ENCODE measurements at places on chromosomes 5 and 9. TPM values are rescaled to one million over a fixed set of nuclear protein-coding genes. Genes with fewer than 3 reads are reported as not detected.
A peak's percentile ranks its signal among the peaks of the same experiment; 100 is the strongest.

GKAP1 gene
- total RNA-seq: 2.6 TPM

DNA sequence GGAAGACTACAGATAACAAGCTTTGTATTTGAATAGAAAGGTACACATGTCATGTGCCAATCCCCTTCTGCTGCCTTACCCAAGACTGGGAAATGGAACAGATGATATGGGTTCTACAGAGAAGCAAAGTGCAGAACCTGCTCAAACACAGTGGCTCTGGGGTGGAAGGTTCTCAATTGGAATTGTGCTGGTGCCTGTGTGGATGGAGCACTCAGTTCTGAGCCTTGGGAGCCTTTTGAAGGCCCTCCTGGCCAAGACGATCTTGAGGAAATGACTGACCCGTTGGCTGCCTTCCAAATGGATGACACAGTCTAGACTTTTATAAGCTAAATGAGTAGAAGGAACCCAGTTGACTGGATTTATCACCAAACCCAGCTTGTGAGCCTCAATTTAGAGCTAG lies 4.2 kb upstream of the PRSS3 start:
- peak; percentile 87 for DNase-seq

ZNF462 gene
- total RNA-seq: 21.2 TPM

GRCh38 chr5:126723643-126724042 lies 53.3 kb upstream of the LMNB1 start:
- no peak for DNase-seq

- no peak for DNase-seq
Observed at GRCh38 chr5:76152161-76152560, 69.0 kb downstream of the SV2C start.

GRCh38 chr5:14724633-14725032 lies 60.1 kb downstream of the OTULIN start:
- no peak for DNase-seq

- no peak for DNase-seq
Observed at GRCh38 chr9:72012646-72013045, 47.8 kb downstream of the C9orf57 start.

DNA sequence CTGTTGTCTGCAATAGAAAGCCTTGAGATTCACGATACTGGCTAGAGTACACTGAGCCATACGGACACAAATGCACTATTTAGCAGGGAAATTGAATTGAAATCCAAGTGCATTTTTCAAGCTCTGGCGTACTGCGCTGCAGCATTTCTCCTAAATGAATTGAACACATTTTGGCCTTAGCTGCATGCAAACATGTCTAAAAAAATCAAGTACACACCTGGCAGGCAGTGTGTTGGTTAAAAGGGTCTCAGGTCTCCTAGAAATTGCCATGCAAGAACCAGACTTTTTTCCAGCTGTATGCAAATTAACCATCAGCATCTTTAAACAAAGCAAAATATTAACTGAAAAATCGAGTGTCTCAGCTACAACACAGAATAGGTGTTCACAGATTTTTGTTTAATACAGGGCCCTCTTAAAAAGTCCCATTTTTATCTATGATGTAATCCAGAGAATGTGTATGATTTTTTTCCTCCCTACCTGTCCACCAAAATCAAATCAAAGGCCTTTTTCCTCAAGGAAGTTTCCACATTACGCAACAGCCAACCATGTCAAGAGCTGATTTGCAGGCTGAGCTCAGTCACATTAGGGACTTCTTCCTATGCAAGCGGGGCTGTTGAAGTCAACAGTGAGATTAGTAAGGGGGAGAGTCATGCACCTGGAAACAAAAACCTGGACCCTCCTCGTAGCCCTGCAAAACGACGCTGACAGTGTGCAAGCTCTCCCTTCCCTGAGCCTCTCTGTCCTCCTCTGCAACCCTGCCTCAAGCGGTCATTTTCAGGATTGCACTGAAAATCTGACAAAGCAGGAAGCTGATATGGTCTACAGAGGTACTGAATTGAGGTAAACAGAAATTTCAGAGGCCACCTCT lies 14.1 kb upstream of the SFXN1 start:
- peak; percentile 71 for DNase-seq

DNA sequence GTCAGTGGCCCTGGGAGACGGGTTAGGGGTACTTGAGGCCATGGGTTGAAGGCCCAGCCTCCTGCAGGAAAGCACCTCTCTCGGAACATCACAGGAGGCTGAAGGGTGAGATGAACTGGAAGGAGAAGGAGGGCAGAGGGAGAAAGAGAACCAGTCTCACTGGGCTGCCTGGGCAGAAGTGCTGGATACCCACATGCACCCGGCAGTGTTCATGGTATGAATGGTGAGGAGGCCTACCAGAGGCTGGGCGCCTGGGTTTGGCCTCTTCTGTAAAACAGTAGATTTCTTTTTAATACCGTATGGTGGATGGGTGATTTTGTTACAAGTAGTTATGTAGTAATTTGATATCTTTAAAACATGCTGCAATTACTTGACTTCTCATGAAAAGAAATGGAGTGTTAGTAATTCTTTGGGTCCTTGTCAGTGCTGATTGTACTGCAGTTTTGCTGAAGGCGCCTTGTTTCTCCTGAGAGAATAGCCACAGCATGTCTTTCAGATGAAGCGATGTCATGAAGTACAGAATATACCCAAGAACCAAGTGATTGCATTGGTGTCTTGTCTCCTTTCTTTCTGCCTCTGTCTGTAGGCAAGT lies 258.6 kb downstream of the FANCC start:
- no peak for DNase-seq

MUSK gene
- total RNA-seq: not detected

EFCAB9 gene
- total RNA-seq: not detected

DNA sequence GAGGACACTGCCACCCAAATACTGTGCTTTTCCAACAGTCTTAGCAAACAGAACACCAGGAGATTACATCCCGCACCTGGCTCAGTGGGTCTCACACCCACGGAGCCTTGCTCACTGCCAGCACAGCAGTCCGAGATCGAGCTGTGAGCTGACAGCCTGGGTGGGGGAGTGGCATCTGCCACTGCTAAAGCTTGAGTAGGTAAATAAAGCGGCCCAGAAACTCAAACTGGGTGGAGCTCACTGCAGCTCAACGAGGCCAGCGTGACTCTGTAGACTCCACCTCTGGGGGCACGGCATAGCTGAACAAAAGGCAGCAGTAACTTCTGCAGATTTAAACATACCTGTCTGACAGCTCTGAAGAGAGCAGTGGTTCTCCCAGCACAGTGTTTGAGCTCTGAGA lies 28.8 kb downstream of the EPB41L4A start:
- DNase-seq: peak; percentile 6

SHISAL2B gene
- not detected for total RNA-seq

- DNase-seq: no peak
Observed at GRCh38 chr9:78714576-78714975, 417.7 kb downstream of the PSAT1 start.

DNA sequence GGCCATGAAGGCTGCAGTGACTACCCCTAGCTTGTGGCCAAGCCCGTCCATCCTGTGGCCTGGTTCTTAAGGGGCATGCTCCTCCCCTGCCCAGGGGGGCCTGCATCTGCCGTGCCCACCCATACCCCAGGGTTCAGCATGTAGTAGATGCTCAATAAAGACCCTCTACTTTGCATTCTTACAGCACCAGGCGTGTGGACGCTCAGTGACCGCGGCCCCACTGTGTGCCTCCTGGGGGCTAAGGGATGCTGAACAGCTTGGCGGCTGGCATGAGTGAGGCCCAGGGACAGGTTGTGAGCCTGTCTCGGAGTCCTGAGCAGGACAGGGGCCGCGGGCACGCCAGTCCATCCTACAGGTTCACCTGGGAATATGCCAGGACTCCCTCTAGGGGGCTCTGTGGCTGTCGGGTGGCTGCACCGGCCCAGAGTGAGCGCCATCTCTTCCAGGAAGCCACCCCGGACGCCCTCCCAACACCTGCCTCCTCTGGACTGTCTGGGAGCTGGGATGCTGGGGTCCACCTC lies 9.1 kb downstream of the NOTCH1 start:
- no peak for DNase-seq

DNA sequence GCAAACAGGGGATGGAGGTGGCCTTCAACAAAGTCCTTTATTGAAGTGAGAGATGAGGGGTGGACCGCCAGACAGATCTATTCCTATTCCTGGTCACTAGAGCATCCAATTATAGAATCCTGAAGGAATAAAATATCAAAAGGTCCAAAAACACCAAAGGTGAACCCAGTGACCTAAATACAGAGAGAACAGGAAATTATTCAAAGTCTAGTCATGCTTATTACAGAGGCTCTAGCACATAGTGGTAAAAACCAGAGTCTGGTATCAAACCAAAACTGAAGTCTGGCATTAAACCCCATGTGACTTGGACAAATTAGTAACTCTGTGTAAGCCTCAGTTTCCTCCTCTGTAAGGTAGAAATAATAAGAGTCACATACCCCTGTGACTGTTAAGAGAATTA lies 100.5 kb upstream of the SNX2 start:
- DNase-seq: no peak

SCGB3A2 gene
- total RNA-seq: 0.51 TPM

KCNIP1 gene
- not detected for total RNA-seq

GABRA1 gene
- not detected for total RNA-seq

- peak; percentile 40 for DNase-seq
Observed at GRCh38 chr5:111548992-111549649, 36.8 kb upstream of the STARD4 start.

PIK3R1 gene
- 1.7 TPM for total RNA-seq

- DNase-seq: no peak
Observed at GRCh38 chr5:133147411-133147810, 95.6 kb downstream of the HSPA4 start.

GRCh38 chr5:74685979-74686631 lies 1.1 kb downstream of the HEXB start:
- peak; percentile 6 for DNase-seq

- no peak for DNase-seq
Observed at GRCh38 chr9:109051733-109052132, 38.4 kb upstream of the CTNNAL1 start.

PCDHA12 gene
- 8.2 TPM for total RNA-seq

- no peak for DNase-seq
Observed at GRCh38 chr9:2849941-2850340, 6.0 kb upstream of the PUM3 start.

ZNF454 gene
- total RNA-seq: not detected

GRCh38 chr9:91978740-91979414 lies 28.8 kb upstream of the ROR2 start:
- DNase-seq: peak; percentile 46

DNA sequence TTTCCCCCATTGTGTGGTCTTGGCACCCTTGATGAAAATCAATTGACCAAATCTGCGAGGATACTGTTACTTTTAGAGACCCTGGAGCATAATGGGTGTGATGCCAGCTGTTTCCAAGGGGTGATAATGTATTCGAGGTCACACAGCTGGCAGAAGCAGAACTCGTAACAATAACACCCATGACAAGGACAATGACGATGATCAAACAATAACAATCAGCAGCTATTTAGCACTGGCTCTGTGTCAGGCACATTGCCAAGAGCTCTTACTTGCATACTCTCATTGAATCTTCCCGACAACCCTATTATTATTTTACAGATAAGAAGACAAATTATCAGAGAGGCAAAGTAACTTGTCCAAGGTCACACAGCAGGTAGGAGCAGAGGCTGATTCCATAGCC lies 223.7 kb upstream of the MSX2 start:
- DNase-seq: no peak

LIX1 gene
- not detected for total RNA-seq

DNA sequence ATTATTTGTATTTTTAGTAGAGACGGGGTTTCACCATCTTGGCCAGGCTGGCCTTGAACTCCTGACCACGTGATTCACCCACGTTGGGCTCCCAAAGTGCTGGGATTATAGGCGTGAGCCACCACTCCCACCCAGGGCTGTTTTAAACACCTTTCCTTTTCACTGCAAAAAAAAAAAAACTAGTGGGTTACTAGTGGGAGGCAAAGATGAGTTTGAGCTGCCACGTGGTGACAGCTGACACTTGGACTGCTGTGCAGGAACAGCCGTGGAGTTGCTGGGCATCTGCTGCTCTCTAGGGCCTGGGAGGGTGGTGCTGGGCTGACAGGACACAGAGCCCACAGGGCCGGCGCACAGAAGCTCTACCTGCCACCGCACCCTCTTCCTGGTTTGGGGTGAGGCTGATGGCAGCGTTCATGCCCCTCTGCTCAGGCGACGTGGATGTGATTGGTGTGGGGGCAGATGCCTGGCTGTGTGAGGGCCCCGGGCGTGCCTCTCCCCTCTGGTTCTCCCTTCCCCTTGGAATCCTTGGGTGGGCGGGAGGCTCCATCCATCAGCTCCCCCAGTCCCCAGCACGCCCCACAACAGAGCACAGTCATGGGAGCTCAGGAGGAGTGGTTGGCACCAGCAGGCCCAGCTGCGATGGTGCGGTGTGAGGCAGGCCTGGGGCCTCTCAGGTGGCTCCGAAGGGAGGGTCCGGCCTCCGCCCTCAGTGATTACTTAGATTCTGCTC lies 16.9 kb downstream of the RABL6 start:
- DNase-seq: no peak
